Stomach (tissue), 19 donors: ENCODE measurements at places on chromosomes 2 and 18. TPM values are rescaled to one million over a fixed set of nuclear protein-coding genes. Genes with fewer than 3 reads are reported as not detected.

DNA sequence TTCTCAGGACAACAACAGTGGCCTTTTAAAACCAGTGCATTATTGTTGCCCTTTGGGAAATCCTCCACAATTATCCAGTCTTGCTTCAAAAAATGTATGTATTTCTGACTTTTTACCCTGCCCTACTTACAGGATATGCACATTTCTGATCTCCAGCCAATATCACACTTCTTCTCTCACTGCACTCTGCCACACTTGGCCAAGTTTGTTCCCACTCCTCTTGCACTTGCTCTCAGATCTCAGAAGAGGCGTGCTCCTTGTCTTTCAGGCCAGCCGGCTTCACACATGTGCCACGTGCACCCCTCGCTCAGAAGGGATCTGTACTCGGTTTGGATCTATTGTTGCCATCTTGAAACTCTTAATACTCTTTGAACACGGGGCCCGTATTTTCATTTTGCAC lies 15.4 kb downstream of the CLUL1 start:
- DNase-seq, result no peak

NR4A2 gene
- total RNA-seq, result 17.4 TPM

DNA sequence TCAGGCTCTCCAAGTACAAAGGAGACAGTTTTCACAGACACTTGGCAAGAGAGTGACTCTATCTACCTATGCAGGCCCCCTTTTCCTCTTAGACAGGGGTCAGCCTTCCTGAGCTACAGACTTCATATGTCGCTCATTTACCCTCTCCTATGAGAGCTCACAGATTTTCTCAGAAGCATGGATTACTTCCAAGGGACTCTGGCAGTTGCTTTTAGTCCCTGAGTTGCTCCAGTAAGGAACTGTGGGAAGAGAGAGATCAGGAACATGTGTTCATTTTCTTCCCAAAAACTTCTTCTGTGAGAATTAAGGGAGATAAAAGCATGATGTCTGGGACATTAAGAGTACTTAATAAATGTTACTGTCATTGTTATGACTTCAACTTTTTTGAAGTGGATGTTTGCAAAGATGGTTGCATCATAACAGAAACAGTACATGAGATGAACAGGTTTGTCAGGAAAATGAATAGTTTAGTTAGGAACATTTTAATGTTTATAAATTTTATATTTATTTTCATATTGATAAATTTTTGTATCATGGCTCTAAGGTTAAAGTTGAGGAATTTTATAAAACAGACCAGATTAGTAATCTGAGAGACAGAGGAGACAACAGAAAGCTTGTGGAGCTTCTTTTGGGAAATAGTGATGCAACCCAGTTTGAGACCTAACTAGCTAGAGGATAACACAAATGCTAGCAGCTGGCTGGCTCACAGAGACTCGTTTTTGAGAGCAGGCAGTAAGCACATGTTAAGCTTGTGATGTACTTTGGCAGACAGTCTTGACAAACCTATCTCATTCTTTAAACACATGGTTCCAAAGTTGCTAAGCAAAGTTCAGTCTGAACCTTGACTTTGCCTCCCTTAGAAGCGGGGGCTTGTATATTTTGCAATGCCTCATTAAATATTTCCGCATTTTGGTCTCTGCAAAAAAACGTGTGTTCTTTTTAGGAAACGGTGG lies 21.7 kb upstream of the UGP2 start:
- DNase-seq, result peak; percentile 54

DNA sequence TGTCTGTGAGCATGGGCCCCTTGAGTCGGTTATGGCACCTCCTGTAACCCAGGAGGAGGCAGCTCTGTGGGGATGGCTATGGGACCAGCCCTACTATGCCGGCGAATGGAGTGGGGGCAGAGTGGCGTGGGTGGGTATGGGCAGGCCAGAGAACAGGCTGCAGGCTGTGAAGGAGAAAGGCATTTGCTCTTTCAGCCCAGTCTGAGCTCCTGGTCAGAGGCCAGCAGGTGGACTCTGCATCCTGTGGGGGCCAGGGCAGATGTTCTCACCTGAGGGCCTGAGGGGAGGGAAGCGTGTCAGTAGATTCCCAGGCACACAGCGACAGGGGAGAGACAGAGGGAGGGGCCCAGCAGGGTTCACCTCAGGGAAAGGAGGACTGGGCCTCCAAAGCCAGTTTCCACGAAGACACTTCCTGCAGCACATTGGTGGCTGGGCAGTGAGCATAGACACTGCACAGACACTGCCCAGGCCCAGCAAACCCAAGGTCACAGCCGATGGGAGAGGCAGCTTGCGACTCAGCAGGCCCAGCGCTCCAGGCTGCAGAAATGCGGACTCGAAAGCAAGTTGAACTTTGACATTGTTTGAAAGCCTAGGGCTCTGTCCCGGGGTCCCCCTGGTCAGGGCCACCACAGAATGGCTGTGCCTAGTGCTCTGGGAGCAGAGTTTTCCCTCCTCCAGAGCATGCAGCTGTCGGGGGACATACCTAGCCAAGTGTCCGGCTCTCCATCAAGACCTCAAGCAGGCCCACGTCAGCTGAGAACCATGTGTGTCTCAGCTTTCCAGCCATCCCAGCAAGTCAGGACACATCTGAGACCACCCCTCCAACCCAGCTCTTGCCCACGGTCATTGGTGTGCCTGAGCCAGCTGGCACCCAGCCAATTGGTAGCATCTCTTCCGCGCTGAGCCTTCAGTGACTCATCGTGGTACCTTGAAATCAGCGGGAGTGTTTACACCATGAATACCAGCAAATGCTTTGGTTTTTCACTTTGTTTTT lies 53.8 kb downstream of the TGOLN2 start:
- DNase-seq, result no peak

DNA sequence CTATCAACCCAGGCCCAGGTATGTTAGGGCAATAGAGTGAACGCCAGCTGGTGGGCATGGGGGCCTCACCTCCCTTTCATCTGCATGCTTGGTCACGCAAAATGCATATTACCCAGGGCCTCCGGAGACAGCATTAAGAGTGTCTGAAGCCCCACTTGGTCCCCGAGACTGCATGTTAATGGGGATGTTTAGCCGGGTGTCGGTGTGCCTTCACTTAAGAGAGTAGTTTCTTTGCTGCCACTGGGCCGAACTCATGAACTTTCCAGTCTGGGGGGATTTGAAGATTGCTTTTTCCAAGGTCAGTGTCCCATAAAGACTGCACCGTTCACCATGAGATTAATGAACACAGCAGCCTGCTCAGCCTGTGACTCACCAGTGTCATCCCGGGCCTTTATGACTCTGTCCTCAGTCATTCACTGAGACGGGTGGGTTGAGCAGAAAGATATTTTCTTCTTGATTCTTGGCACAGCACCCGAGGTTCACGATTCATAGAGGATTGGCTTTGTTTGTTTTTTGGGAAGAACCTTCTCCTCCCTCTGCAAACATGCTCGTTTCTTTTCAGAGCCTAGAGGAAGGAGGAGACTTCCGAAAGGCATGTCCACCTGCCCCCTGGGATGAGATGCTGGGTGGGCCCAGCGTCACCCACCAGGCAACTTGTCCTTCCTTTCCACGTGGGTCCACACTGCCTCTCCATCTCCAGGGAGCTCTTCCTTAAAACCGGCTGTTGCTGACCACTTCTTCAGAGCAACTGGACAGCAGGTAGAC lies 199.1 kb downstream of the GLI2 start:
- peak; percentile 50 for DNase-seq

TUBB8B gene
- total RNA-seq, result not detected

- DNase-seq, result no peak
These were observed 17.8 kb downstream of the PDCL3 start for GRCh38 chr2:100580367-100581276.
